Effector CD4-positive, alpha-beta T cell (primary cell): ENCODE measurements at places on chromosomes 11 and 22.
A peak's percentile ranks its signal among the peaks of the same experiment; 100 is the strongest.

GRCh38 chr11:2767071-2767470 lies 67.3 kb upstream of the KCNQ1OT1 start:
- no peak for DNase-seq

GRCh38 chr11:72856065-72856464 lies 41.9 kb downstream of the ATG16L2 start:
- DNase-seq: no peak

DNA sequence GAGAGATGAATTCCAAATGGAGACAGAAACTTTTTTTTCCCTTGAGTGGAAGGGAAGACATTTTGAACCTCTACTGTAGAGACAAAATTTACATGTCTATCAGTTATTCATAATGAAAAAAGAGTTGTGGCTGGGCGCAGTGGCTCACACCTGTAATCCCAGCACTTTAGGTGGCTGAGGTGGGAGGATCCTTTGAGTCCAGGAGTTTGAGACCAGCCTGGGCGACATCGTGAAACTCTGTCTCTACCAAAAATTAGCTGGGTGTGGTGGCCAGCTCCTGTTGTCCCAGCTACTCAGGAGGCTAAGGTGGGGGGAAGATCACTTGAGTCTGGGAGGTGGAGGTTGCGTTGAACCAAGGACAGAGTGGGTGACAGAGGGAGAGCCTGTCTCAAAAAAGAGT lies 4.1 kb downstream of the EED start:
- DNase-seq: no peak

- no peak for DNase-seq
Measured at GRCh38 chr11:19290356-19290755, 49.6 kb upstream of the E2F8 start.

DNA sequence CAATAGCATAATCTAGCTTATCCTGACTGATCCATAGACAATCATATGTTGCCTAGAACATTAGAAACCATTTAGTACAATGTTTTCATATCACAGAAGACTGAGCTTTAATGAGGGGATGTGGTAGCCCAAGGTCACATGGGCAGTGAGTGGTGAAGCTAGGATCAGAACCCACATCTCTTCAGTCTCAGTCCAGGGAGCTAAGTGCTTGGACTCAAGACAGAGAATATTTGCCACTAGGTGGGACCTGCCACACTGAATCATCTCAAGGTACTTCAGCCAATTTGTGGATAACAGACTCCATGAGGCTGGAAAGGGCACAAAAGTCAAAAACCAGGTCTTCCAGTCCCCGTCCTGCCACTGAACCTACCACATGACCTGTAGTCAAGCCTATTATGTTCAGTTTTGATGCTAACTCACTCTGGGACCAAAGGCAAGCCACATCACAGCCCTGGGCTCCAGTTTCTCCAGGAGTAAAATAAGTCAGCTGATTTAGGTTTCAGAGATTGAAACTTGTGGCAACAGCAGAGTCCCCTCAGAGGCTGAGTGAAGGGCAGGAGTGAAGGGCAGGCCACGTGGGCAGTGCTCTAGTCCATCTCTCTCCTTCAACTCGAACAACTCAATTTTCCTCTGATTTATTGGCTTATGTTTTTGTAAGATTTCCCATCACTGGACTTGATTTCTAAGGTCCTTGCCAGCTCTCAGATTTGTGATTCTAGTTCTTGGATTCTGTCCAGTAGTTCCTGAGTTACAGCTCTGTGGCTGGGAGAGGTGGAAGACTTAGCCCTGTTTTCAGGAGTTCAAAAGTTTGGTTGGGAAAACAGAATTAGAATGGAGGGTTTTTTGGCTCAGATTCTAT lies 84.6 kb upstream of the PHOX2A start:
- no peak for DNase-seq

DNA sequence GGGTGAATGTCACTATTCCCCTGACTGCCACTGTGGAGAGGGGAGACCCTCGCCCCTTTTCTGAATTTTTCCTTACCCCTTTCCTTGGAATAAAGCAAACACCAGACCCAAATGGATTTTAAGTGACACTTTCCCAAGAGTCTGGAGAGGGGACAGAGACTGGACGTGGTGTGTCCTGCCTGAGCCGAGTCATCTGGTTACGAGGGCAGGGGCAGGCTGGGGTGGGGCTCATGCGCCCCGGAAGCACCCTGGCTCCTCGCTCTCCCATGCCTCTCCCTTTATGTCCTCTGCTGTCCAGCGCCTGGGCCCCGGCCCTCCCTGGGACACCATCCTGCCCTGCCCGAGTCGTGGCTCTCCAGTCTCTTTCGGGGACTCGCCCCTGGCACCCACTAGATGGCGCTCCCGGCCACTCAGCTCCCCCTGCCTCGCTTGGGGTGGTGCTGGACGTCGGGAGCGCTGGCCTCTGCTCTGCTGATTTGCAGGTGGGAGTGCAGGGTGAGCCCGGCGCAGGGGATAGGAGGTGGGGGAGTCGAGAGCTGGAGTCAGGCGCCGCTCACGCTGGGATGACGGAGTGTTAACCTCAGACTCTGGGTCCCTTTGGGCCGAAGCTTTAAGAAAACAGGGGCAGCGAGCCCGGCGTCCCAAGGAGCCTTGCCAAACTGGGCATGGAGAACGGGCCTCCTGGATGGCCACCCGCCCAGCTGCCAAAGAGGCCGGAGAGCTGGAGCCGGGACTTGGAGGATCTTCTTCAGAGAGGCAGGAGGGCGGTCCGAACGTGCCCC lies 89.8 kb downstream of the RPS6KA4 start:
- peak; percentile 57 for DNase-seq

- no peak for DNase-seq
Measured at GRCh38 chr11:111367411-111368284, 11.4 kb downstream of the POU2AF1 start.

DNA sequence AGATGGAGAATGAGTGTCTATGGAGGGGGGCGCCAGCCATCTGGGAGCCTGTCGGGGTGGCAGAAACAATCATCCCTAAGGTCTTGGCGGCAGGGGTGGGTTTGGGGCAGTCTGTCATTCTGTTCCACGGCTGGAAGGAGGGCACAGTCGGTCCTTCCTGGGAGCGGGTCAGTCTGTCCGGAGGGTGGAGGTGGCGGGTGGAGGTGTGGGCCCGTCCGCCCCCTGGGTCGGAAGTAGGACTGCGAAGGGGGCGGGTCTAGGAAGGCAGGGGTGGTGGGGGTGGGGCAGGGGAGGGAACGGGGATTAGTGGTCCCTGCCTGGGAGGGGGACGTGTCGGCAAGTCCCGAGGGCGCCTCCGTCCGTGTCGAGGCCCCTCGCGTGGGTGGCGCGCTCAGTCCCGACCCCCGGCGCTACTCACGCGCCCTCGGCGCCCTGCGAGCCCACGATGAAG lies 461 bp downstream of the TBC1D10A start:
- no peak for DNase-seq

DNA sequence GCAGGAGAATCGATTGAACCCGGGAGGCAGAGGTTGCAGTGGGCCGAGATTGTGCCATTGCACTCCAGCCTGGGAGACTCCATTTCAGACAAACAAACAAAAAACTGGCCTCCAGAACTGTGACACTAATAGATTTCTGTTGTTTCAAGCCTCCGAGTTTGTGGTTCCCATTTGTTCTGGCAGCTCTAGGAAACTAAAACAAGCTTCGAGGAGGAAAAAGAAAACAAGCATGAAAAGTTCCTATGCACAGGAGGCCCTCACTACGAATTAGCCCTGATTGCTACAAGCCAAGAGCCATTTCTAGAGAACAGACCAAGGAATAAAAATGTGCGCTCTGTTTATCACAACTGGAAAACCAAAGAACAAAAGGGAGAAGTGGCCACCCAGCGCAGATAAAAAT lies 47.8 kb upstream of the SHANK2 start:
- DNase-seq: no peak

- no peak for DNase-seq
Measured at GRCh38 chr11:65577756-65578109, 1.9 kb downstream of the EHBP1L1 start.

DNA sequence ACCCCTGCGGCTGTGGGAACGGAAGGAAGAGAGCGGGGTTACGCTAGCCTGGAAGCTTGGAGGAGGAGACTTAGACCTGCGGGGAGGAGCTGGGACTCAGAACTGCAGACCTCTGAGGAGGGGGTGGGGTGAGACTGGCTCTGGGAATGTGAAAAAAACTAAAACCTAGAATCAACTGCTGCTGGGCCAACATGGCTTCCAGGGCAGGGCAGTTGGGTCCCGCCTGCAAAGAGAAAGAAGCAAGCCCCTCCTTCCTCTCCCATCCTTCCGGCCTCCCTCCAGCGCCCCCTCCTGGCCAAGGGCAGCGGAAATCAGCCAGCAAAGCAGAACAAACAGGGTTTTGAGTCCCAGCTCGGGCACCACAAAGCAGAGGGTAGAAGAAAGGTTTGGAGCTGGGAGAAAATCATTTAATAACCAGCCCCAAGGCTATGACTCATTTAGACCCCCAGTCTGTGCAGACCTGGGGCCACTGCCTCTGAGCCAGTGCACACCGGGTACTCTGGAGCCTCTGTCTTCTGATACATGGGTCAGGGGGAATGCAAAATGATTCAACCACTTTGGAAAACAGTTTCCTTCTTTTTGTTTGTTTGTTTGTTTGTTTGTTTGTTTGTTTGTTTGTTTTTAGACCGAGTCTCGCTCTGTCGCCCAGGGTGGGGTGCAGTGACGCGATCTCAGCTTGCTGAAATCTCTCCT lies 7.3 kb upstream of the NCF4 start:
- DNase-seq: peak; percentile 82

GRCh38 chr11:45048313-45048841 lies 97.7 kb upstream of the TP53I11 start:
- DNase-seq: no peak

GRCh38 chr22:35464399-35464798 lies 64.5 kb downstream of the MCM5 start:
- DNase-seq: no peak

DNA sequence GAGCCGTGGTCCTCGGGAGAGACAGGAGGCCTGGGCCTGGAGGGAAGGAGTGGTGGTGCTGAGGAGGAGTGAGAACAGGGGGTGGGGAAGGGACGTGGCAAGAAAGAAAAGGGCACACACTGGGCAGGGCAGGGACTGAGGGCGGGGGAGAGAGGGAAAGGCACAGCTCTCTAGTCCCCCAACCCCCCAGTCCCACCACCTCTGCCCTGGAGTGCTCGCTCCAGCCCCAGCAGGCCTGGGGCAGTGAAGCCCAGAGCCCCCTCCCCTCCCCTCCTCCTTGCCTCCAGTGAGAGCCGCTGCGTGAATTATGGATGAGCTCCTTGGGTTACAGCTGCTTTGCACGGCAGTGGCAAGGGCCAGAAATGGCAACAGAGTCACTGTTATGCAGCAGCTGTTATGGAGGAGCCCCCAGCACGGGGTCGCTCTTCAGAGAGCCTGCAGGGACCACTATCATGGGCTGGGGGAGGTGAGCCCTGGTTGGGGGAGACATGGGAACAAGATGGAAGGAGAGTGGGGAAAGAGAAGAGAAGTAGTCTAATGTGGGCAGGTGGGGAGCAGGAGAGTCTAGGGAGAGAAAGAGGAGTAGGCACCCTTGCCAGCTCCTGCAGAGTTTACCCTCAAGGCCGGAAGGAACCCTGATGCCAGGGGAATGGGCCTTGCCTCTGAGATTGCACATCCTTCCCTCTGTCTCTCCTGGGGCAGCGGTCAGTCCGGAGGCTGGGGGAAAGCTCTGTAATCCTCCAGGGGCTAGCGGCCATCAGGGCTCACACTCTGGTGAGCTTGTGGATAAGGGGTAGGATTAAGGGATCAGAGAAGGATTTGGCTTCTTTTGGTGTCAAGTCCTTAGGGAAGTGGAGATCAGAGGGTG lies 3.6 kb downstream of the RTN4RL2 start:
- DNase-seq: no peak

DNA sequence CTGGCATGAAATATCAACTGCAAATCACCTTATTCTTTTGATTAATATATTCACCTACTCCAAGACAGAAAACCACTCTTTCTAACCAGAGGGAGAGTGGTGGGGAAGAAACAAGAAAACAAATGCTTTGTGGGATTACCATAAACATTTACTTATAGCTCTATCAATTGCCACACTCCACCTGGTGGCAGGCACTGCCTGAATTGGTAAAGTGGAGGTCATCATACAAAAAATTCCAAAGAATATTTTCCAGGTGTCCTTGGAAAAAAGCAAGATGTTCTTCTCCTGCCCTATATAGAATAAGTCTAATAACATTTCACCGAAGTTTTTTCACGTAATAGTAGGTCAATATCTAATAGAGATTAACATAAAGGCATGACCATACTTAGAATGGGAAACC lies 45.3 kb downstream of the PHF21A start:
- DNase-seq: no peak
